H1 (cell line): ENCODE measurements at places on chromosomes 12 and 14. TPM values are rescaled to one million over a fixed set of nuclear protein-coding genes. Genes with fewer than 3 reads are reported as not detected.

- no peak for DNase-seq
These were observed 144.1 kb downstream of the RPAP3 start for GRCh38 chr12:47561746-47562145.

- DNase-seq = no peak
These were observed 35.3 kb downstream of the CAPS2 start for GRCh38 chr12:75294797-75295196.

GRCh38 chr12:114752217-114752616 lies 68.2 kb upstream of the TBX3 start:
- DNase-seq = no peak

DNA sequence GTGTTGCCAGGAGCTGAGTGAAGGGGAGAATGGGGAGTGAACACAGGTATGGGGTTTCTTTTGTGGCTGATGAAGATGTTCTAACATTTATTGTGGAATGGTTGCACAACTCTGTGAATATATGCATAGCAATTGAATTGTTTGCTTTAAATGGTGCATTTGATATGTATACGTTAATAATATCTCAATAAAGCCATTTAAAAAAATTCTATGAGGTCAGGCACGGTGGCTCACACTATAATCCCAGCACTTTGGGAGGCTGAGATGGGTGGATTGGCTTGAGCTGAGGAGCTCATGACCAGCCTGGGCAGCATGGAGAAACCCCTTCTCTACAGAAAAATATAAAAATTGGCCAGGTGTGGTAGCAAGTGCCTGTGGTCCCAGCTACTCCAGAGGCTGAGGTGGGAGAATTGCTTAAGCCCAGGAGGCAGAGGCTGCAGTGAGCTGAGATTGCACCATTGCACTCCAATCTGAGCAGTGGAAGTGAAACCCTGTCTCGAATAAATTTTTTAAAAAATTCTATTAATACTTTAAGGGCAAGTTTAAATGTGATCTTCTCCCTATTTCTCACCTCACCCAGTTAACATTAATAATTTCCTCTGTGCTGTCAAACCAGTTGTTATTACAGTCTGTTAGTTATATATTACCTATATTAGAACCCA lies 65.3 kb downstream of the DENND5B start:
- DNase-seq = no peak

DNA sequence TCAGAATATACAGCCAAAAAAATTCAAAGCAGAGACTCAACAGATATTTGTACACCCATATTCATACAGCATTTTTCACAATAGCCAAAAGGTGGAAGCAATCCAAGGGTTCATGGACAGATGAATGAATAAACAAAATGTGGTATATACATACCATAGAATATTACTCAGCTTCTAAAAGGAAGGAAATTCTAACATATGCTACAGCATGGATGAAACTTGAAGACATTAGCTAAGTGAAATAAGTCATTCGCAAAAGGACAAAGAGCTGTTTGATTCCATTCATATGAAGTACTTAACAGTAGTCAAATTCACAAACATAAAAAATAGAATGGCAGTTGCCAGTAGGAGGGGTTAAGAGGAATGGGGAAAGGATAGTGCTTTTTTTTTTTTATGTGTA lies 91.8 kb upstream of the ARID2 start:
- no peak for DNase-seq

The SMCO2 gene
- total RNA-seq = 0.73 and 0.80 TPM in 2 replicates

GRCh38 chr12:57138526-57139272 lies 8.7 kb downstream of the LRP1-AS start:
- no peak for DNase-seq

DNA sequence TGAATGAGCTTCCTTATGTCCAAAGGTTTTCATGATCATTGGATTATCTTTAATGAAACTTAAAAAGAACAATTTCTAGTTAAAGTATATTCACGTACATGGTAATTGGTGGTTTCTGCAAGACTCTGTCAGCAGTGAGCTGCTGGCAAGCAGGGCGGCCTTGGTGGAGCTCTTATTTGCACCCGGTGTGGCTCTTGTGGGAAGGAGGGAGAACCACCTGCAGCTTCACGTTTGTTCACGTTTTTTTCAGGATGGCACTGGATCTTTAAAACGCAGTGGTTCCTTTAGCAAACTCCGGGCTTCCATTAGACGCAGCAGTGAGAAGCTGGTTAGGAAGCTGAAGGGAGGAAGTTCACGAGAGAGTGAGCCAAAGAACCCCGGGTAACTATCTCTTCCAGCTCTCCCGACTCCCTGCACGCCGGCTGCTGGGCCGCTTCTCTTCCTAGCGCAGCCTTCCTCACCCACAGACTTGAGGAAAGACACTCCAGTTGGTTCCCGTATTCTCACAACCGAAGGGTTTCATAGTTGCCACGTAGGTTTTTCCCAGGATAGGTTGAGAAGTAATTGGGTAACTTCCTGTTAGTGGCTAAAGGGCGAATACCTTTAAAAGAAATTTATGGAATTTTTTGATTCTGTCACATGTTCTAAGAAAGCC lies 28.3 kb downstream of the XRCC3 start:
- no peak for DNase-seq

- no peak for DNase-seq
These were observed 55.5 kb upstream of the ESRRB start for GRCh38 chr14:76320486-76320885.

GRCh38 chr14:63504648-63505047 lies 38.5 kb downstream of the PPP2R5E start:
- DNase-seq = no peak

DNA sequence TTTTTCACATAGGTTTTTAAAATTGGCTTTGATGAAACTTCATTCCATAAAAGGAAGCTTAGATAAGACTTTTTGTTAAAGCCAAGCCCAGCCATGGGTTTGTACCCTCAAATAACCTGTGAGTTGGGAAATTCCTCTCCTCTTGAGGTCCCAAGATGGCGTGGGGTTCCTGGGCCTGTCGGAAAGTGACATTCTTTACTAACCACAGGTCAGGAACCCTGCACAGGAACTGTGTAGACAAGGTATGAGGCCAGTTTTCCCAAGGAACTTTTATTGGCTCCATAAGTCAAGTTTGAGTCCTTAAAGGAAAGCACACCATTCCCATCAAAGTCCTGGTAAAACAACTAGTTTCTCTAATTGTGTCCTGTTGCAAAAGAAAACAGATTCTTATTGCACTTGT lies 65.0 kb upstream of the AMN start:
- no peak for DNase-seq

The CNTN1 gene
- 21.0 and 21.8 TPM in 2 replicates for total RNA-seq

DNA sequence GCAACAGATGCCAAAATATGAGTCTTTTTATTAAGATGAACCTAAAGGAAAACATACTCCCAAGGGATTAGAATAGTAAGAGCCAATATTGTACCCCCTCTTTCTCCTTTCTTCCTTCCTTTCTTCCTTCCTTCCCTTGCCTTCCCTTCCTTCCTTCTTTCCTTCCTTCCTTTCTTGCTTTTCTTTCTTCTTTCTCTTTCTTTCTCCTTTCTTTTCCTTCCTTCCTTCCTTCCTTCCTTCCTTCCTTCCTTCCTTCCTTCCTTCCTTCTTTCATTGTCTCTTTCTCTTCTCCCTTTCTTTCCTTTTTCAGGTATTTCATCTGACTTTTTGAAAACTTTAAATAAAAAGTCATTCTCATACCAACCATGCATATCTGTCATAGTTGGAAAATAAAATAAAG lies 892.5 kb downstream of the LRFN5 start:
- no peak for DNase-seq

The CCDC196 gene
- not detected in 2 replicates for total RNA-seq

GRCh38 chr12:70154087-70154638 lies 89.1 kb upstream of the CNOT2 start:
- DNase-seq = no peak

The EPYC gene
- total RNA-seq = not detected in 2 replicates

- DNase-seq = no peak
These were observed 151.6 kb upstream of the SYT1 start for GRCh38 chr12:78712834-78713481.

The RDH12 gene
- total RNA-seq = 1.1 and 1.2 TPM in 2 replicates

- DNase-seq = no peak
These were observed 32.7 kb upstream of the NAP1L1 start for GRCh38 chr12:76117067-76117691.
